ENCODE measurements at places on chromosomes 6 and 20.
A peak's percentile ranks its signal among the peaks of the same experiment; 100 is the strongest.

DNA sequence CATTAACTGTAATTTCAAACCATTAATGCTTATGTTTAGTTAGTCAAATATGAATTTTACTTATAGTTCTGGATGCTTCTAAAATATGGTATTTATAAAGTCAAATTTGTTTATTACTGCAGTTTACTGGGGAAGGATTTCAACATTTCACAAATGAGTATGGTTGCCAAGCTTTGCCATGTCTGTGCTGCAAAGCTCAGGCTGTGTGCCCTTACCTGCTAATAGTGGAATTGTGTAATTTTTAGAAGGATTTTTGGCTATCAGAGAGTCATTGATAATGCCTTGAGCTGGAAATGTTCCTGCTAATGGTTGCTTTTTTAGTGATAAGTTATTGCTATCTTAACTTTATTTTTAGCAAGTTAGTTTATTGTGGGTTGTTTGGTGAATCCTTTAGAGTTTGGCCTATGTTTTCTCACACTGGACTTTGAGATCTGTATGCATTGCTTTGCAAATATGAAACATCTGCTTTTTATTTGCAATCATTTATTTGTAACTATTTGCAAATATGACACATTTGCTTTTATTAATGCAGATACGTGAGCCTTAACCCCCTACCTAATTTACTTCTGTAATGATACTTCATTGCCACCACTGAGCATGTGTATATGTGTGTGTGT lies 105.8 kb downstream of the CD109 start:
- no peak for DNase-seq
- H3K27ac ChIP-seq: no peak overlapping the region

DNA sequence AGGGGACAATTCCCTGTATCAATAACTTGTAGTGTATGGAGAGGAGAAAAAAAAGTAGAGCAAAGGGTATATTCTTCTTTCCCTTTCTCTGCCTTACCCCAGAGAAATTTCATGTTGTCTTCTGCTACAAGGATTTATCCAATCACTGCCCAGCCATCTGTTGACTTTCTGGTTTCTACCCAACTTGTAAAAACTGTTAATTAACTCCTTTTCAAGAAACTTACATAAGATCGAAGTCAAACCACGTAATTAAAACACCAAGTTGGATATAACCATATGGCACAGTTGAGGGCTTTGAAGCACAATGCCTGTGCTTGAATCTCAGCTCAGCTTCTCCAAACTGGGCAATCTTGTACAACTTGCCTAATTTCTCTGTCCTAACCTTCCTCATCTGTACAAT lies 99.5 kb downstream of the MAN1A1 start:
- DNase-seq: no peak
- H3K36me3 ChIP-seq: peaks cover 17% of the 10 kb centered on the region
- peaks cover 19% of the 10 kb centered on the region for H3K4me1 ChIP-seq
- H3K4me3 ChIP-seq: no peak overlapping the region
- no peaks in the 10 kb centered on the region for H3K27me3 ChIP-seq
- H3K27ac ChIP-seq: no peak overlapping the region

GRCh38 chr20:55333798-55334197 lies 671.5 kb downstream of the CBLN4 start:
- DNase-seq: no peak
- no peak overlapping the region for H3K4me3 ChIP-seq
- no peaks in the 10 kb centered on the region for H3K27me3 ChIP-seq
- no peaks in the 10 kb centered on the region for H3K36me3 ChIP-seq
- no peaks in the 10 kb centered on the region for H3K4me1 ChIP-seq

DNA sequence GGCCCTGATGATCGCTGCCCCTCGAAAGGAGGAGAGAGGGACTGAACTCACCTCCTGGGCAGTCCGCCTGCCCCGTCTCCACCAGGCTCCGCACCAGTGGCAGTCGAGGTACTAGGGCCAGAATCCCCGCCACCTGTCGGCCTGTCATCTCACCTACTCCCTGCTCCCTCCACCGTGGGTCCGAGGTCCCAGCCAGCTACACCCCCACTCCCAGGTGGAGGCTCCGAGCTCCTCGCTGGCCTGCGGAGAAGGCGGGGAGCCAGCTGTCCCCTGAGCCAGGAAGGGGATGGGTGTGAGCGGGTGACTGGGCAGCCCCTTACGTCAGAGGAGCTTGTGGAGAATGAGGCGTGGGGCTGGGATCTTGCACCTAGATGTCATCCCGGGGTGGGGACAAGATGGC lies 1066.5 kb upstream of the MANEA start:
- H3K36me3 ChIP-seq: no peaks in the 10 kb centered on the region
- no peak overlapping the region for H3K4me3 ChIP-seq
- no peak for DNase-seq
- H3K4me1 ChIP-seq: no peaks in the 10 kb centered on the region

GRCh38 chr20:46903256-46903655 lies 8.6 kb downstream of the EYA2 start:
- no peaks in the 10 kb centered on the region for H3K36me3 ChIP-seq
- no peaks in the 10 kb centered on the region for H3K4me1 ChIP-seq
- DNase-seq: no peak

DNA sequence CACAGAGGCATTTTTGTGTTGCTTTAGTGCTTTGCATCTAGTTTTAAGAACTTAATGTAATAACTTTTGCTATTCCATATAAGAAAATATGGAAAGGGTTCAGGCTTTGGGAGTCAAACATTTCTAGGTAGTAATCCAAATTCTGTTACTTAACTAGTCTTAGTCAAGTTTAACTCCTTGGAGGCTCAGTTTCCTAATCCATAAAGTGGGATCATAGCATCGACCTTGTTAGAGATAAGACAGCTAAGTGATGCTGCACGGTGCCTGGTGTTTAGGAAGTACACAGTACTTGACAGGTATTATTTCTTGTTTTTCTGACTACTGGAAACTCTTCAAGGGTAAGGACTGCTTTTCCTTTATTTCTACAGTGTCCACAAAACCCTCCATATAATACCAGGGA lies 24.5 kb upstream of the ARMH2 start:
- DNase-seq: no peak
- H3K36me3 ChIP-seq: no peaks in the 10 kb centered on the region
- H3K4me1 ChIP-seq: no peaks in the 10 kb centered on the region
- no peak overlapping the region for H3K27ac ChIP-seq
- H3K4me3 ChIP-seq: no peak overlapping the region

- H3K4me3 ChIP-seq: no peak overlapping the region
- H3K4me1 ChIP-seq: peaks cover 8% of the 10 kb centered on the region
- H3K36me3 ChIP-seq: no peaks in the 10 kb centered on the region
- DNase-seq: no peak
- H3K27me3 ChIP-seq: peaks cover 2% of the 10 kb centered on the region
- H3K27ac ChIP-seq: no peak overlapping the region
Observed at GRCh38 chr6:154865291-154865690, 129.8 kb upstream of the TIAM2 start.

DNA sequence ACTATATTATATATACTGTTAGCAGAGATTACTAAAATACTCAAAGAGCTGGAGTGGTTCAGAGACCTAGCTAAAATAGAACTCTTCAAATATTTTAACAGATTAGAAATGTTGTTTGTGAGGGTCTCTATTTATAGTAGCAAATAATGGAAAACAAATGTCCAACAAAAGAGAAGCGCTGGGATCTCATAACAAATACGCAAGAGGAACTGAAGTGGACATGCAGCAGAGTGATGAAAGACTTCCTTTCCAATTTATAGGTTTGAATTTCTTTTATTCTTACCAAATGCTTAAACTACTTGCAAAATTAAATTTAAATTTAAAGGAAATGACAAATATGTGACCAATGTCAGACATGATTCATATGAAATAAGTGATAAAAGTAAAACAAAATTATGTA lies 49.9 kb downstream of the PIGU start:
- no peaks in the 10 kb centered on the region for H3K4me1 ChIP-seq
- no peak overlapping the region for H3K27ac ChIP-seq
- no peak overlapping the region for H3K4me3 ChIP-seq
- no peak for DNase-seq
- peaks cover 6% of the 10 kb centered on the region for H3K36me3 ChIP-seq

DNA sequence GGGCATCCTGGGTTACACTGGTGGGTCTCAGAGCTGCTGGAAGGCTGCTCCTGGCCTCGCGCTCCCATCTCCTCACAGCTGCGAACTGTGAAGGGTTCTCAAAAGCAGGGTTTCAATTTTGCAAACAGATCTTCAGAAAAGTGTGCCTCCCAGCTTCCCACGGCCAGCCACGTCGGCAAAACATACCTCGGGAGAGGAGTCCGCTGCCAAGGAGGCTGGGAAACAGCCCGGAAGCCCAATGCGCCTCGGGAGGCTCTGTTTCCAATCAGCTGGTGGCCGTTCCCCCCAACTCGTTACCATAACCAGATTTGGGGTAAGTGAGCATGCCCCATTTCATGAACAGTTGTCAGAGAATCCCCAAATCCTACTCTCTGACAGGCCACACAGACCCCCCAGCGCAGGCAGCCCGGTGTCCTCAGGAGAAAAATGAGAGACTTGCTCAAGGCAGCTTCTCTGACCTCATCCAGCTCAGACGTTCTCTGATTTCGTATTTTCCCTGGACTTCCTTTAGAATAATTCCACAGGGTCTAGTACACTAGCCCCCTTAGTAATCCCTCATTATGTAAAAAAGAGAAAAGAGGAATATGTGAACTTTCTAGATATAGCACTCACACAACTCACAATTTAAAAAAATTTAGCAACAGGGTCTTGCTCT lies 98.4 kb downstream of the SNX5 start:
- H3K27ac ChIP-seq: no peak overlapping the region
- DNase-seq: no peak

GRCh38 chr20:49560186-49560585 lies 7.8 kb downstream of the PTGIS start:
- peaks cover 5% of the 10 kb centered on the region for H3K27me3 ChIP-seq
- no peak overlapping the region for H3K27ac ChIP-seq
- no peak for DNase-seq
- H3K36me3 ChIP-seq: peaks cover 8% of the 10 kb centered on the region

- peaks cover under 1% of the 10 kb centered on the region for H3K36me3 ChIP-seq
- H3K27ac ChIP-seq: no peak overlapping the region
- DNase-seq: no peak
Observed at GRCh38 chr6:85436411-85436810, 13.5 kb upstream of the NT5E start.

- DNase-seq: no peak
- H3K27ac ChIP-seq: no peak overlapping the region
- H3K27me3 ChIP-seq: peaks cover 3% of the 10 kb centered on the region
- no peaks in the 10 kb centered on the region for H3K36me3 ChIP-seq
Observed at GRCh38 chr6:163756079-163756478, 341.6 kb downstream of the QKI start.

GRCh38 chr20:39433466-39433865 lies 471.3 kb downstream of the DHX35 start:
- no peak for DNase-seq
- no peak overlapping the region for H3K4me3 ChIP-seq
- H3K4me1 ChIP-seq: peaks cover 5% of the 10 kb centered on the region
- H3K36me3 ChIP-seq: no peaks in the 10 kb centered on the region
- H3K27ac ChIP-seq: no peak overlapping the region

DNA sequence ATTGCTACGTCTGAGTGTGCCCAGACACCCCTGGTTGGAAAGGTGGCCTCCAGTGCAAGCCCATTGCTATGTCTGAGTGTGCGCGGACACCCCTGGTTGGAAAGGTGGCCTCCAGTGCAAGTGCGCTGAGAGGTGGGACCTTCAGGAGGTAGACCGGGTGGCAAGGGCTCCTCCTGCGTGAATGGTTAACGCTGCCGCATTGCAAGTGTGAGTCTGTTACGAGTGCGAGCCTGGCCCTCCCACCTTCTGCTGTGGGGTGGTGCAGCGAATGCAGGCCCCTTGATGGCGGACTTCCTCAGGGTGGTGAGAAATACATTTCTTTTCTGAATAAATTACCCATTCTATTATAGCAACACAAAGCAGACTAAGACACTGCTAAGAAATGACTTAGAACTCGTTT lies 208.8 kb downstream of the DLL1 start:
- H3K27me3 ChIP-seq: peaks cover 3% of the 10 kb centered on the region
- no peak for DNase-seq
- no peak overlapping the region for H3K27ac ChIP-seq
- no peak overlapping the region for H3K4me3 ChIP-seq
- H3K4me1 ChIP-seq: no peaks in the 10 kb centered on the region

DNA sequence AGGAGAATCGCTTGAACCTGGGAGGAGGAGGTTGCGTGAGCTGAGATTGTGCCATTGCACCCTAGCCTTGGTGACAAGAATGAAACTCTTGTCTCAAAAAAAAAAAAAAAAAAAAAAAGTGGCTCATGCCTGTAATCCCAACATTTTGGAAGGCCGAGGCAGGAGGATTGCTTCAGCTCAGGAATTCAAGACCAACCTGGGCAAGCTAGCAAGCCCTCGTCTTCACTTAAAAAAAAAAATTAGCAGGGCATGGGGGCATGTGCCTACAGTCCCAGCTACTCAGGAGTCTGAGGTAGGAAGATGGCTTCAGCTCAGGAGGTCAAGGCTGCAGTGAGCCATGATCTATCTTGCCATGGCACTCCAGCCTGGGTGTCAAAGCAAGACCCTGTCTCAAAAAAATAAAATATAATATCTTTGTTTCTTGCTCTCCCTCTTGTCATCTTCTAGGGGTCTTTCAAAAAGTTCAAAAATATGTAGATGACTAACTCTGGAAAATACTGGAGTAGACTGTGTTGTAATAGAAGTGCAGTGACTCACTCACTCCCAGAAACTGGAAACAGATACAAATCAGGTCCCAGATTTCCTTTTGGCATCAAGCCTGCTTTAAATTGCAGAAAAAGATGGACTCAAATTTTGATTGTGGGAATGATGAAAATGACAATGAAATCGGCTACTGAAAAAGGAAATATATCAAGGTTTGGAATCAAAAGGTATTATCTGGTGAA lies 2.8 kb upstream of the GINM1 start:
- H3K27me3 ChIP-seq: peaks cover 2% of the 10 kb centered on the region
- no peak for DNase-seq
- no peaks in the 10 kb centered on the region for H3K36me3 ChIP-seq
- H3K4me1 ChIP-seq: peaks cover 3% of the 10 kb centered on the region

GRCh38 chr6:52990342-52990741 lies 4.7 kb downstream of the GSTA4 start:
- peaks cover 12% of the 10 kb centered on the region for H3K4me1 ChIP-seq
- peaks cover 5% of the 10 kb centered on the region for H3K36me3 ChIP-seq
- no peak for DNase-seq
- no peak overlapping the region for H3K4me3 ChIP-seq
- H3K27me3 ChIP-seq: peaks cover 10% of the 10 kb centered on the region

DNA sequence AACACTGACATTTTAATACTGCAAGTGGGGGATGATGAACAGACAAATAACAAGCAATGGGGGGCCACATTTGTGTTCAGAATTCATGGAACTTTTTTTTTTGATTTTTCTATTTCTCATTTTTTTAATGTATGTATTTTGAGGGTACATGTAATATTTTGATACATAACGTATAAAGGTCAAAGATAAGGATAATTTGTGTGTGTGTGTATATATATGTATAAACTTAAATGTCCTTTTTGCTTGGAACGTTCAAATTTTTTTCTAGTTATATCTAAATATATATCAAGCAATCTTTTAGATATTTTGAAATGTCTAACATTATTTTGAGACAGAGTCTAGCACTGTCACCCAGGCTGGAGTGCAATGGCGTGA lies 12.3 kb upstream of the ZNF311 start:
- peak overlapping the region; percentile 95 for H3K4me3 ChIP-seq
- DNase-seq: no peak
- no peaks in the 10 kb centered on the region for H3K36me3 ChIP-seq
- no peak overlapping the region for H3K27ac ChIP-seq
- no peaks in the 10 kb centered on the region for H3K27me3 ChIP-seq
- peaks cover 4% of the 10 kb centered on the region for H3K4me1 ChIP-seq
